ENCODE measurements at places on chromosomes 2 and 18.
A peak's percentile ranks its signal among the peaks of the same experiment; 100 is the strongest.

DNA sequence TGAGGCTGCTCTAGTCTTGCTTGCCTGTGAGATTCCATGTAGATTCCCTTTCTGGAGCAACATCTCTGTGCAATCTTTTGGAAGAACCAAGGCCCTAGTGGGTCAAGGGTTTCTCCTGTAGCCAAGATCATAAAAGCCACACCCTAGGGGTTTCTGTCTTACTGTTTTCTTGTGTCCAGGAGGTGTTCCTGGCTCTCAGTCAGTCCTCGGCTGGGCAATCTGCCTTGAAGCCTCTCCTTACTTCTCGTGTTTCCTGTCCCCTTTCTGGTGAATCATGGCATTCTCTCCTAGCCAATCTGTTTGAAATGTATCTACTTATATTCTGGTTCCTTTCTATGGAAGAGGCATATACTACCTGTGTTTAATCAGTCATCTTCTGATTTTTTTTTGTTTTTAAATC lies 484.8 kb upstream of the UBE2E3 start:
- H3K27ac ChIP-seq = no peak overlapping the region
- no peaks in the 10 kb centered on the region for H3K36me3 ChIP-seq
- H3K4me1 ChIP-seq = no peaks in the 10 kb centered on the region
- no peak for ATAC-seq

DNA sequence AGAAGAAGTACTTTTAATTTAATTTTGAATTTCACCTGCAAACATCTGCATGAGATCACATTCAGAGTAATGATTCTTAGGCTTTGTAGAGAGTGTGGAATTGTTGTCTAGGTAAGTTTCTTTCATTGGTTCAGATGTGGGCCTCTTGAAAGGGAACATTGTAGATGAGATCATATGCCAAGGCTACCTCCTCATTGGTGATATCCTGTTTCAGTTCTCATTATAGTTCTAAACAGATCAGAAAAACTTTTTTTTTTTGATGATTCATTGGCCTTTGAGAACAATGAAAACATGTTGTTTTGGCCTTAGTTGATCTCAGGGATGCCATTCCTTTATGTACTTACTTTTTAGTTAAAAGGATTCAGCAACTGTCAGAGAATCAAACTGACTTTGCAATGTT lies 44.5 kb downstream of the EML6 start:
- no peaks in the 10 kb centered on the region for H3K4me1 ChIP-seq
- no peak overlapping the region for H3K4me3 ChIP-seq
- no peak overlapping the region for H3K27ac ChIP-seq
- H3K27me3 ChIP-seq = no peaks in the 10 kb centered on the region
- H3K36me3 ChIP-seq = no peaks in the 10 kb centered on the region

DNA sequence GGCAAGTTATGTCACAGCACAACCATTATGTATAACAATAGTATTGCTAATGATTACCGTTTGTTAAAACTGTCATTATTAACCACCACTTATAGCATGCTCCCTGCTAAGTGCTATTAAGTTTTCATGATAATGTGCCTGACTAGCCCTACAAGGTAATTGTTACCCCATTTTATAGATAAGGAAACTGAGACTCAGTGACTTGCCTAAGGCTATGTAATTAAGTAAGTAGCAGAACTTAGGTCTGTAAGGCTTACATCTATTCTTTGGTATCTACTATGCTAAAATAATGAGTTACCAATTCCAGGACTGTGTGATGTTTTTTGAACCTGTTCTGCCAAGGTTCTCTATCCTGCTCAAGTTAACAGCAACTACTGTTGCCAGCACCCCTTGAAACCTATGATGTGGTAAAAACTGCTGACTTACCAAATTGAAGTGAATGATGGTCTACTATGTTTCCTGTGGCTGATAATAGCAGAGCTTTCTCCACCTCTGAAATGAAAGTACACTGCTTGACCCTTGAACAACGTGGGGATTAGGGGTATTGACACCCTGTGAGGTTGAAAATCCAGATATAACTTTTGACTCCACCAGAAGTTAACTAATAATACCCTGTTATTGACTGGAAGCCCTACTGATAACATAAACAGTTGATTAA lies 18.2 kb downstream of the ACVR2A start:
- H3K4me3 ChIP-seq = no peak overlapping the region
- no peak for ATAC-seq
- peaks cover 5% of the 10 kb centered on the region for H3K4me1 ChIP-seq
- no peaks in the 10 kb centered on the region for H3K36me3 ChIP-seq

- no peaks in the 10 kb centered on the region for H3K36me3 ChIP-seq
- no peaks in the 10 kb centered on the region for H3K4me1 ChIP-seq
- no peak for ATAC-seq
- H3K27me3 ChIP-seq = no peaks in the 10 kb centered on the region
- H3K4me3 ChIP-seq = no peak overlapping the region
Observed at GRCh38 chr2:136024185-136024584, 38.8 kb upstream of the DARS1 start.

- H3K4me3 ChIP-seq = no peak overlapping the region
- no peaks in the 10 kb centered on the region for H3K36me3 ChIP-seq
- H3K4me1 ChIP-seq = no peaks in the 10 kb centered on the region
- H3K27ac ChIP-seq = no peak overlapping the region
Observed at GRCh38 chr2:203819434-203820133, 48.0 kb upstream of the CTLA4 start.

DNA sequence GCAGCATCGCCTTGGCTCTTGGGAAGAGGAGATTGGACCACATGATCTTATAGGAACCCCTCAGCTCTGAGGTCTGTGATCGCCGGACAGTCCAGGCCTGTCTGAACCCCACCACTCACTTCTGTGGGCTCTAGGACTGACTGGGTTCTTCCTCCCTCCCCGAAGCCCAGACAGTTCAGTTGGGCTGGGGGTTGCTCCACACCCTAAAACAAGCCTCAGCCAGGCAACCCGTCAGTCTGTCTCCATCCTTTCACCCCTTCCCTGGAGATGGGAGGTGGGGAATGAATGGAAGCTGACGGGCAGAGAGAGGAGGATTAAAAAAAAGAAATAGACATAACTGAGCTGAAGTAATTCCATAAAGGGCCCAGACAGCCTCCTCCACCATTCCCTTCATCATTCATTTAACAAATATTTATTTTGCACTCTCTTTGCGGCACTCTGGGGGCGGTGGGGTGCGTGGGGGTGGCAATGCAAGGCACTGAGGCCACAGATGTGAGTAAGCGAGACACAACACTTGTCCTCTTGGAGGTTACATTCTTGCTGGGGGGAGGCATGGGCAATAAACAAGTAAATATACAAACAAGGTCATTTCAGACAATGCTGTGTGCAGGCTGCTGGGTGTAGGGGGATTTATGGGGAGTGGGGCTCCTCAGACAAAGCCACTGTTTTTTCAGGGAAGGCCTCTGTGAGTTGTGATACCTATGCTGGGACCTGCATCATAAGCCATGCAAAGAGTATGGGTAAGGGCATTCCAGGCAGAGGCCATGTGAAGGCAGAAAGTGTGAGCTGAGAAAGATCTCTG lies 12.9 kb downstream of the WNT10A start:
- no peaks in the 10 kb centered on the region for H3K4me1 ChIP-seq
- H3K4me3 ChIP-seq = peak overlapping the region; percentile 49
- H3K27ac ChIP-seq = no peak overlapping the region
- peaks cover 66% of the 10 kb centered on the region for H3K27me3 ChIP-seq

- H3K27me3 ChIP-seq = no peaks in the 10 kb centered on the region
- no peaks in the 10 kb centered on the region for H3K36me3 ChIP-seq
- H3K27ac ChIP-seq = no peak overlapping the region
- H3K4me3 ChIP-seq = no peak overlapping the region
- no peak for ATAC-seq
- H3K4me1 ChIP-seq = no peaks in the 10 kb centered on the region
Observed at GRCh38 chr18:31990823-31991222, 27.8 kb upstream of the RNF125 start.

GRCh38 chr2:127434515-127434914 lies 16.3 kb downstream of the PROC start:
- no peak overlapping the region for H3K4me3 ChIP-seq
- no peaks in the 10 kb centered on the region for H3K36me3 ChIP-seq
- no peak for ATAC-seq

- no peaks in the 10 kb centered on the region for H3K36me3 ChIP-seq
- no peak overlapping the region for H3K27ac ChIP-seq
- H3K4me3 ChIP-seq = no peak overlapping the region
Observed at GRCh38 chr2:98408155-98408554, 36.5 kb upstream of the INPP4A start.

DNA sequence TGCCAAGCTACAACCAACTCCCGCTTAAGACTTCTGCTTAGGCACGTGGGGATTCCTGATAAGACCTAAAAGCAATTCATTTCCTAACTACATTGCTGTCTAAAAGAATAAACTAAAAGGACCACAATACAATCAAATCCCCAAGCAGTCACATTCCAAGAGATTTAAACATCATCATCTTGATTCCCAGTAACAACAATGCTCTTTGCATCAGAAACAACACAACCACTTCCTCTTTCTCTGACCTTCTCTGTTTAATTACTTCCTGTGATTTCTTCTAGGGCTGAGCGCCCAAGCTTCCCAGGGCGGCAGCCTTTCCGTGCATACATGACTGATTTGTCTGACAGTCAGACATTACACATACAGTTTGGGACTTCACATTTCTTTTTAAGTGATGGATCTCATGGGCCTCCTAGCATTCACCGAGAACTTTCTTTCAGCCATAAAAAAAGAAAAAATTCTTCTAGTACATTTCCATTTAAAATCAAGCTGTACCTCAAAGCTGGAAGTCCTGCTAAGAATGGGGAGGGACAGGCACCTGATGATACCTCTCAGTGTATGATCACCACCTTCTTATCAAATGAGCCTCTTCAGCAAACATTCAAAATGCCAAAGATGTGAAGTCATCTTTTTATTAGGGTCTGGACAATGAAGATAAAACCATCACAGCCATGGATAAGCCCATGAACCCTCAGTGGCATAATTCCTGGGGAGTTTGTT lies 11.5 kb downstream of the SPRED2 start:
- no peak overlapping the region for H3K27ac ChIP-seq
- peaks cover 3% of the 10 kb centered on the region for H3K4me1 ChIP-seq
- H3K36me3 ChIP-seq = no peaks in the 10 kb centered on the region

GRCh38 chr2:119478978-119479295 lies 45.3 kb downstream of the SCTR start:
- H3K36me3 ChIP-seq = no peaks in the 10 kb centered on the region
- no peak for ATAC-seq
- no peak overlapping the region for H3K4me3 ChIP-seq
- H3K27me3 ChIP-seq = peaks cover 22% of the 10 kb centered on the region

DNA sequence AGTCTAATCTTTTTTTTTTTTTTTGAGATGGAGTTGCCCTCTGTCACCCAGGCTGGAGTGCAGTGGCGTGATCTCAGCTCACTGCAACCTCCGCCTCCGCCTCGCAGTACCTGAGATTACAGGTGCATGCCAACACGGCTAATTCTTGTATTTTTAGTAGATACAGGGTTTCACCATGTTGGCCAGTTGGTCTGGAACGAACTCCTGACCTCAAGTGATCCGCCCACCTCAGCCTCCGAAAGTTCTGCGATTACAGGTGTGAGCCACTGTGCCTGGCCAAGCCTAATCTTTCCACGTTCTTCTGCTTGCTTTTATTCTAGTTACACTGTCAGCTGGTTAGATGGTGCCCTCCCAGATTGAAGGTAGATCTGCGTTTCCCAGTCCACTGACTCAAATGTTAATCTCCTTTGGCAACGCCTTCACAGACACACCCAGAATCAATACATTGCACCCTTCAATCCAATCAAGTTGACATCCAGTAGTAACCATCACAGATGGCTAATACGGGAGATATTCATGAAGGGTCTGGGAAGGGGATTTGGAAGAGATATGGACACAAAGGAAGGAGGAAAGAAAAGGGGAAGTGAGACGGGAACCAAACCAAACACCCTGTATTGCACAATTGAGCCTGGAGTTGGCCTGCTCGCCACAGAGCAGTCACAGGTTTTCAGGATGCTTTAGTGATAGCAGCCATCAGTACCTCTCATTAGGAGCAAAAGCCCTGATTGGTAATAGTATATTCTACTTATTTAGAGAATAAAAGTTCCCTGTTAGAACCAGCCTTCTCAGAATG lies 229.8 kb downstream of the PIK3C3 start:
- no peaks in the 10 kb centered on the region for H3K27me3 ChIP-seq
- no peak overlapping the region for H3K4me3 ChIP-seq

GRCh38 chr2:197297266-197297665 lies 13.3 kb downstream of the ANKRD44 start:
- H3K27me3 ChIP-seq = no peaks in the 10 kb centered on the region
- H3K4me3 ChIP-seq = no peak overlapping the region
- ATAC-seq = no peak

Measured in gastroesophageal sphincter (tissue), 4 donors.